Heart right ventricle (tissue), 16 donors: ENCODE measurements at places on chromosomes 12 and 14. TPM values are rescaled to one million over a fixed set of nuclear protein-coding genes. Genes with fewer than 3 reads are reported as not detected.

- H3K27ac ChIP-seq, result no peak overlapping the region
- H3K27me3 ChIP-seq, result no peaks in the 10 kb centered on the region
- DNase-seq, result no peak
- no peak overlapping the region for H3K4me3 ChIP-seq
- peaks cover 4% of the 10 kb centered on the region for H3K4me1 ChIP-seq
Measured at GRCh38 chr14:102095231-102095870, 8.5 kb upstream of the HSP90AA1 start.

DNA sequence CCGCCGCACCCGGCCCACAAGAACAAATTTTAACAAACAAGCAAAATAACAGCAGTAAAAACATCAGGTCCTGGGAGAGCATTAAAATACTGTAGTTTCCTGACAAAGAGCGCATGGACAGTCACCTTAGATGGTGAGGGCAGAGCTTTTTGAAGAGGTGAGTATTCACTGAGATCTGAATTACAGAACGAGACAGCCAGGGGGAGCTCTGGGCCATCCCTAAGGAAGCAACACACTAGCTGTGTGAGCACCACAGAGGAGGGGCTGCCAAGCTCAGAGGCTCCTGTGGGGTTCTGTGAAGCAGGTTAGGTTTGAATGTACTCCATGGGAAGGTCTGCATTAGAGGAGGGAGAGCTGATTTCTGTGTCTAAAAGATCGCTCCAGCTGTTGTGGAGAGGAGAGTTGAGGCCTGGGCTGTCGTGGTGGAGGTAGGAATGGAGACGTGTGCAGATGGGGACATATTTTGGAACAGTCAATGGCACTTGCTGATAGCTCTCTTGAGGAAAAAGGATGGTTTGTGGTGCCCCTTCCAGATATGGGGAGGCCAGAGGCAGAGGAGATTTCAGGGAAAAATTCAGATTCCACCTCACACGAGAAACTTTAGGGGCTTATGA is 72.9 kb downstream of the TRAFD1 start:
- no peaks in the 10 kb centered on the region for H3K27me3 ChIP-seq
- H3K4me1 ChIP-seq, result no peaks in the 10 kb centered on the region
- peak; percentile 35 for DNase-seq
- no peak overlapping the region for H3K4me3 ChIP-seq

Gene BCL11B
- total RNA-seq, result not detected

Gene KRT83
- not detected for total RNA-seq

Gene PDZRN4
- 0.09 TPM for total RNA-seq
